ENCODE measurements at places on chromosomes 3 and 15.

DNA sequence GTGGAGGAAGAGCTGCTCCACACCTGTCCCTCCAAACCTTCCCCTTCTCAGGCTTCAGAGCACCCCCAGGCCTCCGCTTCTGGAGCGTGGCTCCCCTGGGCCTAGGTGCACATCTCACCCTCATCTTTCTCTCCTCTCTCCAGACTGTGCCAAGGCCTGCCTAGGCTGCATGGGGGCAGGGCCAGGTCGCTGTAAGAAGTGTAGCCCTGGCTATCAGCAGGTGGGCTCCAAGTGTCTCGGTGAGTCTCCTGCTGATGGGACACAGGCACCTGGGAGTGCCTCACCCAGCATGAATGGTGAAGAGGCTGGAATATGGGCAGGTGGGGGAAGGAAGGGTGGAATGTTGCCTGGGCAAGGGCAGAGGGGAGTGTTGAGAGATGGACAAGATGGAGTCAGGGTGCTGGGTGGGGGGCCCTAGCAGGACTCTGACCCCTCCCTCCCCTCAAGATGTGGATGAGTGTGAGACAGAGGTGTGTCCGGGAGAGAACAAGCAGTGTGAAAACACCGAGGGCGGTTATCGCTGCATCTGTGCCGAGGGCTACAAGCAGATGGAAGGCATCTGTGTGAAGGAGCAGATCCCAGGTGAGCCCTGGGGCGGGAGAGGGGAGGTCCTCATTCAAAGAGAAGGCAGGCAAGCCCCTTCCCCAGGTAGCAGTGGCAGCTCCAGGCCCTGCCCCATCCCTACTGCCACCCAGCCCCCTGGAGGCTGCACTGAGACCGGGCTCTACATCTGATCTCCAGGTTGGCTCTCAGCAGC, 9.1 kb downstream of the PRRT3 start:
- DNase-seq = no peak

DNA sequence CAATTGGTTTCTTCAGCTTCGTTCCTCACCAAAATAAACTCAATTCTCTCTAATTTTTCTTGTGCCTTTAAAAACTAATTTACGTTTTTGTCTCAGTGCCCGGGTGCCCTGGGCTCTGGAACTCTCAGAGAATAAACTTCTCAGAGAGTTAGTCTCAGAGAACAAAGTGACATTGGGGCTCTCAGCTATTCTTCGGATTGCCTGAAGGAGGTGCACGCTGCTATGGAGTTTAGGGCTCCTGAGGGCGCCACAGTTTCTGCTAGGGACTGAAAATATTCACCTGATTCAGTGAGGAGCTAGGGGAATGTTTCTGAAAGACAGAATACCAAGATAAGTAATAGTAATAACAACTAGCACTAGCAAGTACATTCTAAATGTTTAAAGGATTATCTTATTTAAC, 22.7 kb downstream of the ZIC4 start:
- DNase-seq = no peak

- no peak for DNase-seq
Measured at GRCh38 chr3:77606372-77606771, 566.5 kb downstream of the ROBO2 start.

- DNase-seq = peak; percentile 79
Measured at GRCh38 chr15:78422571-78423340, 15.3 kb upstream of the IREB2 start.

GRCh38 chr3:45592830-45593707, 1.5 kb upstream of the LIMD1 start:
- DNase-seq = peak; percentile 96

- DNase-seq = no peak
Measured at GRCh38 chr3:98551236-98551635, 19.5 kb downstream of the GPR15 start.

GRCh38 chr3:94420931-94421330, 358.1 kb downstream of the NSUN3 start:
- no peak for DNase-seq

GRCh38 chr3:112187300-112187699, 54.3 kb upstream of the GCSAM start:
- no peak for DNase-seq

DNA sequence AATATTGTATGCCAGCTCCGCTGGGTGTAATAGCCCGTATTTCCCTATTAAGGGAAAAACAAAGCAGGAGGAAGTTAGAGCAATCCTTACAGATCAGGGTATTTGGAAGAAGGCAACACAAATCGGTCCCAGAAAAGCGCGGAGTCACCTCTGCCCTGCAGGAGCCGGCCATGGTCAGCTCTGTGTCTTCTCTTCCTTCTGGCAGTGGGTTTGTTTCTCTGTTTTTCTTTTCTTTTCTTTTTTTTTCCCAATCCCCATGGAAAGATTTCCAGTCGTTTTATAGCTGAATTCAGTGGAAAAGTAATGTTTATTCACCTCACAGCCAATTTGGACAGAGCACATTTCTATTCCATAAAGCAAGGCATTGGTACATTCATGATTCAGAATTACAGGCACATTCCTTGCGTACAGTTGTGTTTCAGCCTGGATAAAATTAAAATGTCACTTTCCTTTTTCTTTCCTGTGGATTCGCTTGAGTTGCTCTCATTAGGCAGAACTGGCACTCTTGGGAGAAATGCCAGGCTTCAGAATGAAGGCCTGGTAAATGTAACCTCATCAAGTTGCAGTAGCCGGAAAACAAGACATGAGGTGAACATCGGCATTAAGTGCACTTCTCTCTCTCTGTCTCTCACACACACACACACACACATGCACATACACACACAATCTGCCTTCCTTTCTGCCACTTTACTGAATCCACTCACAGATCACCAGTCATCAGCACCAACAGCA, 204.5 kb upstream of the UBE2E1 start:
- DNase-seq = no peak

- no peak for DNase-seq
Measured at GRCh38 chr3:59065240-59065639, 15.4 kb upstream of the CFAP20DC start.

- DNase-seq = peak; percentile 56
Measured at GRCh38 chr3:58256061-58256460, 18.5 kb downstream of the ABHD6 start.

GRCh38 chr15:60326824-60327654, 70.7 kb downstream of the ANXA2 start:
- peak; percentile 81 for DNase-seq

DNA sequence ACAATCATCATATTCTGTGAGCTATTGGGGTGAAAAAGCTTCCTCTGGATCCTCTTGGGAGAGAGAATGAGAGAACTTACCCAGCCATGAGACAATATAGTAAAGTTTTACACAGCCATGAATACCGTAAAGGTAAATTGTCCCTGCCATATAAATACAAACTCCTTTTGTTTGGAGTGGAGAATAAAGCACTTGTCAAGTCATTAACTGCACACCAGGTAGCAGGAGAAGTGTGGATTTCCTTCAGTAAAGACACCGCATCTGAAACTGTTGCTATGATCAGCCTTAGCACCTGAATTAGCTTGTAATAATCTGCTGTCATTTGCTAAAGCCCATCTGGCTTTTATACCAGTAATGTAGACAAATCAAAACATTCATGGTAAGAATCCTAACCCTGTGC, 336.6 kb upstream of the SLCO3A1 start:
- no peak for DNase-seq

GRCh38 chr15:20345401-20345958, 196.1 kb downstream of the GOLGA6L6 start:
- no peak for DNase-seq

GRCh38 chr3:126290325-126290724, 66.9 kb downstream of the KLF15 start:
- DNase-seq = no peak

GRCh38 chr15:70165716-70166284, 68.1 kb upstream of the TLE3 start:
- DNase-seq = no peak

- no peak for DNase-seq
Measured at GRCh38 chr15:42955518-42955917, 34.9 kb upstream of the TTBK2 start.

DNA sequence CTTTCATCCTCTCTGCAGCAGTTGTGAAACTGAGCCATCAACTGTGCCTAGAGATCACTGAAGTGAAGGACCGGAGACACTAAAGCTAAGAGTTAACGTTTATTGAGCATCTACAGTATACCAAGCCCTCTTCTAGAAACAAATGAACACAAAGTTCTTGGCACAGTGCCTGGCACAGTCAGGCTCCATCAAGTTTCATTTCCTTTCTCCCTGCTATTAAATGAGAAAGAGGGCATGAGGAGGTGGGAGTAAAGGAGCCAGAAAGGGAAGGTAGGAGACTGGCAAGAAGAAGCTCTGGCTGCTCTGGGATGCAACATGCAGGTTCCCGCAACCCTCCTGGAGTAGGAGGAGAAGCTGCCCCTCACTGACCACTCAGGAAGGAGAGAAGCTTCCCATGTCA, 30.6 kb downstream of the CYP19A1 start:
- DNase-seq = no peak

- DNase-seq = peak; percentile 95
Measured at GRCh38 chr3:50242851-50243542, 7.0 kb downstream of the GNAI2 start.

DNA sequence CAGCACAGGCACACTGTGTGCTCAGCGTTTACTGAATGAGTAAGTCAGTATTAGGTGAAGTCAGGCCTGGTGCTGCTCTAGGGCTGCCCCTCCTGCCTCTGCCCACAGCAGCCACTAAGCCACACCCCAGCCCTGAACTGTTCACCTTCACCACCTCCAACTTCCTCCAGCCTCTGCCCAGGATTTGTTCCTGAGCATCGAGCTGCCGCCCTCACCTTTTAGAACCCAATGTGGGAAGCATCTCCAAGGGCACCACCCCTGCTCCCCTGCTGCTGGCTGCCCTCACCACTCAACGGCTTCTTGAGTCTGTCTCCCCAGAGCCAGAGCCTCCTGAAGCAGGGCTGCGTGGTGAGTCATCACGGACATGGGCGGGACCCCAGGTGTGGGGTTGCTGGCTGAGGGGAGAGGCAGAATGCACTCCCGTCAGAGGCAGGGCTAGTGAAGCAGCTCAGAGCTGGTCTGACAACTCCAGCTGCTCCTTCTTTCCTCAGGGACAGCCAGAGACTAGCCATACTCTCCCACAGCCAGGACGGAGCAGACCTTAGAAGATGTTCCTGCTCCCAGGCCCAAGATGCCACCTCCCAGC, 5.8 kb downstream of the HYAL2 start:
- no peak for DNase-seq

GRCh38 chr3:196843435-196844110, 24.1 kb upstream of the SENP5 start:
- no peak for DNase-seq

DNA sequence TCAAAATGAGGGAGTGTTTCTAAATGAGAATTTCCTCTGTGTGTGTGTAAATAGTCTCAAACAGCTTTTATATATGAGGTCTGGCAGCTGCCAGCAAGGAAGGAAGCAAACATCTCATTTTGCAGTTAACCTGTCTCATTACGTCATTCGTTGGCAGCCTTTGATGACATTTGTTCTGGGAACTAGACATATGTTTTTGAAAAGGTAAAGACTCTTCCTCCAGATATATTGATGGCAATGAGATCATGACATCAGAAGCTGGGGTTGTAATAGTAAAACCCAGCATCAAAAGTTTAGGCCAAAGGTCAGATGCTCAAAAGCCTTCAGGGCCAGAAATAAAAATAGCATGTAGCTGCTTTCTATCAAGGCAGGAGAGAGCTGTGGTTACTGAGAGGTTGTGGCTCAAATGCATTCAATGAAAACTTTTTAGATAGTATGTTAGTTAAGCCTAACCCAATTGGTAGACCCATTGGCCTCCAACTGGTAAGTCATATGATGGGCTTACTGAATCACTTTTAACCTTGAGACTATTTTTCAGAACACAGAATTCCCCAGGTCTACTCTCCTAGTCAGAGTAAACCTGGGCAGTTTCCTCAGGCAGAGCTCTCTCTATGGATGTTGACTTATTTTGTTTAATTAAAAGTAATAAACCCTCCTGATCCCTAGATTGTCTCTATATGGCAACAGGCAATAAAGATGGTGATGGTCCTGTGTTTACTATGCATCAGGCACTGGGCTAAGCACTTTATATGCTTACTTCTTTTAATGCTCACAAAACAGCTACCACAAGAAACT, 386.5 kb upstream of the CFAP20DC start:
- no peak for DNase-seq

- DNase-seq = no peak
Measured at GRCh38 chr15:71409541-71409940, 294.3 kb downstream of the THSD4 start.

- DNase-seq = no peak
Measured at GRCh38 chr15:31953478-31953877, 76.8 kb upstream of the CHRNA7 start.

GRCh38 chr3:50147447-50147846, 7.7 kb upstream of the SEMA3F start:
- no peak for DNase-seq

DNA sequence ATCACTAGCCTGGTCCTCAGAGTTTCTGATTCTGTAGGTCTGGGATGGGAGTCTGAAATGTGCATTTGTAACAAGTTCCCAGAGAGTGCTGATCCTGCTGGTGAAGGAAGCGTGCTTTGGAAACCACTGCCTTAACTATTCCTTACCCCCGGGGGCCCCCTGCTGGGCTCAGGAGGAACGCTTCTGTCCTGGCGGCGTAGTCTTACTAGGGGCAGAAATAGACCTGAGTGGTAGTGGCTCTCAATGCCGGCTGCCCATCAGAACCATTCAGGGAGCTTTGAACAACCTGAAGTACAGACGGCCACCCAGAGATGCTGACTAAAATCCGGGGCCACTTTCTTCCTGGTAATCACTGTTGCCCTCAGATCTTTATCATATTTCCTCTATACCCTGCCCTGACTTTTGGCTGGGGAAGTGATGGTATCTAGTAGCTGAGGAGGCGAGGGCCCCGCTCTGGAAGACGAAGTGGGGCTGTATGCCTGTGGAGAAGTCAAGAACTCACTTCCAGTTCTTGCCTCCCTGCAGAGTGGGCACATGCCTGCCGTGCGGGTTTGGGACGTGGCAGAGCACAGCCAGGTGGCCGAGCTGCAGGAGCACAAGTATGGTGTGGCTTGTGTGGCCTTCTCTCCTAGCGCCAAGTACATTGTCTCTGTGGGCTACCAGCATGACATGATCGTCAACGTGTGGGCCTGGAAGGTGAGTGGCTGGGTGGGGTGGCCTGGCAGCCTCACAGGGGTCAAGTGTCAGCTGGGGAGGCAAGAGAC, 16.3 kb upstream of the JMJD7 start:
- peak; percentile 90 for DNase-seq

- no peak for DNase-seq
Measured at GRCh38 chr3:141072950-141073349, 21.8 kb downstream of the SPSB4 start.

GRCh38 chr15:62777671-62778070, 264.9 kb upstream of the TPM1 start:
- peak; percentile 8 for DNase-seq

GRCh38 chr3:197472151-197472550, 83.6 kb downstream of the BDH1 start:
- no peak for DNase-seq

- no peak for DNase-seq
Measured at GRCh38 chr3:174438501-174439145, 420.5 kb upstream of the NAALADL2 start.

GRCh38 chr15:57522148-57522547, 69.6 kb upstream of the MYZAP start:
- DNase-seq = no peak

All from suppressor macrophage treated with lipopolysaccharide for 1 hour (primary cell).